Stimulated activated naive CD8-positive, alpha-beta T cell treated with anti-CD3 and anti-CD28 coated beads, Interleukin-15, amount 100 ng/mL, for 72 hours (primary cell): ENCODE measurements at places on chromosomes 13 and 19.

- no peak for DNase-seq
Observed at GRCh38 chr13:38703255-38703654, 16.4 kb downstream of the FREM2 start.

GRCh38 chr13:43434191-43434590, 352.6 kb downstream of the ENOX1 start:
- DNase-seq: no peak

DNA sequence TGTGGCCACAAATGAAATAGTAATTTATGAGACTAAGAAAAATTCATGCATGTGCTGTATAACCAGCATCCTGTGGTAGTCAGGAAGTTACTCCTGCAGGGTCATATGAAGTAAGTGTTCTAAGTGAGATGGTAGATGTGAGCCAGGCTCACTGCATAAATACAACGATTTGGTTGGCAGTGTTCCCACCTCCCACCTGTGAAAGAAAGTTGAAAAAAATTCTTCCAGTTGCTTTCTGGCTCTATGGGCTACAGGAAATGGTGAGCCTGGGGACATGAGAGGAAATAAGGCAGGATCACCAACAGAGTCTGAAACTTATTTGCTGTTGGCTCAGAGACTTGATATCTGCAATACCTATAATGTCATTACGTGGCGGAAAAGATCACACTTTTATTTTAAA, 301.7 kb upstream of the SPRY2 start:
- no peak for DNase-seq

- DNase-seq: no peak
Observed at GRCh38 chr19:40521276-40521675, 54.5 kb downstream of the SPTBN4 start.

DNA sequence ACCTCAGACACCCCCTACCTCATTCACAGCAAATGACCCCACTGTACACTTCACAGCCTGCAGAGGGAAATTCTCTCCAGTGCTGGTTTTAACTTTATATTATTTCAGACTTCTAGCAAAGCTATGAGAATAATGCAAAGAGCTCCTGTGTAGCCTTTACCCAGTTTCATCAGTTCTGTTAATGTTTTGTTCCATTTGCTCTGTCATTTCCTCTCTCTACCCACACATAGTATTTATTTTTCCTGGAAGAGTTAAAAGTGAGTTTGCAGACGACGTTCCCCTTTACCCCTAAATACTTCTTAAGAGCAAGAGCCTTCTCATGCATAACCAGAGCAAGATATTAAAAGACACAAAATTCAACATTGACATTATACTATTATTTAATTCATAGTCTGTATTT, 49.9 kb upstream of the ADGRE1 start:
- DNase-seq: no peak

GRCh38 chr13:90532861-90533492, 814.5 kb upstream of the MIR17HG start:
- no peak for DNase-seq

DNA sequence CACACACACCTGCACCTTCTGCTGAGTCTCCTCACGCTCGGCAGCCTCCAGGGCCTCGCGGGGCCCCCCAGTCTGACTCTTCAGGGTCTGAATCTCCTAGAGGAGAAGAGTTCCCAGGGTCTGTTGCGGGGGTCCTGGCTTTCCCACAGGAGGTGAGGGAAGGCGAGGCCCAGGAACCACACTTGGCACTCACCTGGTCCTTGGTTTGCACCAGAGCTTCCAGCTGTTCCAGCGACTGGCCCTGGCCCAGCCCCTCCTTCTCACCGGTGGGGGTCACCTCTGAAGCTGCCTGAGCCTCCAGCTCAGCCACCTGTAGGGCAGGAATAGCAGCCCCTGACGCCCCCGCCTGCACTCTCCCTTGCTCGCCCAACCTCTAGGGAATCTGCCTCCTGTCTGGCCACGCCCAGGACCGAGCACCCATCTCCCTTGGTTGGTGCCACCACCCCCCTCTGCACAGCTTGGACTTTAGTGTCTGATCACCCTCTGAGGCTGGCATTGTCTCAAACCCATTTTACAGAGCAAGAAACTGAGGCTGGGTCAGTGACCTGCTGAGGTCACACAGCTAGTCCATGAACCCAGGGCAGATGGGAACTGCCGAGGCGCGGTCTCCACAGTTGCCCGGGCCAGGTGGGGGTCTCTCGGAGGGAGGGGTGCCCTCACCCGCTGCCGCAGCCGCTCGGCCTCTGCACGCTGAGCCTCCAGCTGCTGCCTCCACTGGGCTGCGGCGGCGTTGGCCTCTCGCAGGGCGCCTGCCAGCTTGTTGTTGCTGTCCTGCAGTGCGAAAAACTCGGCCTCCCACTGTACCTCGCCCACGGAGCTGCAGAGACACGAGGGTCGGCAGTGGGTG, 9.5 kb downstream of the HOMER3 start:
- no peak for DNase-seq

DNA sequence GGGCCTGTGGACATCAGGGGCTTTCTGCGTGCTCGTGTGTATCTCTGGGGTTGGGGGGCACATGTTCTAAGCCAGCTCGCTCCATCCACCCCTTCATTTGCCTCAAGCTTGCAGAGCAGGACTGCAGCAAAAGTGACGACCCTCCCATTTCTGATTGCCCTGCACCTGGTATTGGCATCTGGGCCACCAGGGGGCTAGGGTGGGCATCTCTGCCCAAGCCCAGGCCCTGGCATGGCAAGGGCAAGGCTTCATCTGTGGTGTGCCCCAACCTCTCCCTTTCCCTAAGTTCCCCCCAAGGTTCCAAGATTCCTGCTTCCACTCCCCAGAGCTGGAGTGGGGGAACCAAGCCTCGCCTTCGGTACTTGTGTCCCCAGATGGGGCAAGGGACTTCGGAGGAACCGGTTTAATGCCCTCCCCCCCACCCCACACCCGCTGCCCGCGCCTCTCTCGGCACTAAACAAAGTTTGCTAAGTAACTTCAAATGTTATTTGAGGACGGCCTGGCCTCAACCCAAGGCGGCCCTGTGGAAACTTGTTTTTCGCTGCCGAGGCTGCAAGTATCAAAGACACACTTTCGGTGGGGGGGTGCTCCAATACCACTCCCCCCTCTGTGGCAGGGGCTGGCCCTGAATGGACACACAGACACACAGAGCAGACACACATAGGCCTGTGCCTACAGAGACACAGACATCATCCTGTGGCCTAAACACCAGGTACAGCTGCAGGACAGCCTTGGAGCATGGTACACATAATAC, 12.2 kb downstream of the NFIX start:
- no peak for DNase-seq

- no peak for DNase-seq
Observed at GRCh38 chr19:8373867-8374813, 10.2 kb downstream of the ANGPTL4 start.

DNA sequence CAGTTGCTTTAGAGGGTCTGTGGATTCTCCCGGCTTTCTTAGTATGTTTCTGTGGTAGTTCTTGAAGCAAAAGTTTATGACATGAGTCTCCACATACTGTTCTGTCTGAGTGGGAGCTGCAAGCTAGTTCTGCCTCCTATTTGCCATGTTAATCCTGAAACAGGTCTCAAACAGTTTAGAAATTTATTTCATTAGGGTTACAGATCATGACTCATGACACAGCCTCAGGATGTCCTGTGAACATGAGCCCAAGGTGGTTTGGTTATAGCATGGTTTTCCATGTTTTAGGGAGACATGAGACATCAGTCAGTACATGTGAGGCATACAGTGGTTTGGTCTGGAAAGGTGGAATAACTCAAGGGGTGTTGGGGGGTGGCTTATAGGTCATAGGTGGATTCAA, 77.5 kb downstream of the FNDC3A start:
- no peak for DNase-seq

GRCh38 chr19:57812226-57812625, 2.5 kb downstream of the ZNF552 start:
- DNase-seq: peak; percentile 24

DNA sequence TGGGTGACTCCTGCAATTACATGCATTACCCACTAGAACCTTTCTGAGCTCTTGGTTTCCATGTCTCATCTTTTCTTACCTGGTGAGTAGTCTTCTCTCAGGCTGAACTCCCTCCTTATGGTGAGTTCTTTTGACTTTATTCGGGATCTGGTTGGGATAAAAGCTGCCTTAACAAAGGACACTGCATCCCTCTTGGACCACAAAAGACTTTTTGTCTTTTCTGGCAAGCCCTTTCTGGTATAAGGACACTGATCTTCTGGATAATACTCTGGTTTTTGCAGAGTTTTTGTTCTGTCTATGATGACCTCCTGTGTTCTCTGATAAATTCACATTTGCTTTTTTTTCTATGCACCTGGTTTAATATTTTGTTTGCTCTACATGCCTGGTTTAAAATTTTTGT, 66.7 kb downstream of the SLITRK1 start:
- DNase-seq: no peak

GRCh38 chr19:1907563-1908363, 2.6 kb downstream of the ADAT3 start:
- no peak for DNase-seq

GRCh38 chr13:41765813-41766212, 195.1 kb downstream of the VWA8 start:
- no peak for DNase-seq

DNA sequence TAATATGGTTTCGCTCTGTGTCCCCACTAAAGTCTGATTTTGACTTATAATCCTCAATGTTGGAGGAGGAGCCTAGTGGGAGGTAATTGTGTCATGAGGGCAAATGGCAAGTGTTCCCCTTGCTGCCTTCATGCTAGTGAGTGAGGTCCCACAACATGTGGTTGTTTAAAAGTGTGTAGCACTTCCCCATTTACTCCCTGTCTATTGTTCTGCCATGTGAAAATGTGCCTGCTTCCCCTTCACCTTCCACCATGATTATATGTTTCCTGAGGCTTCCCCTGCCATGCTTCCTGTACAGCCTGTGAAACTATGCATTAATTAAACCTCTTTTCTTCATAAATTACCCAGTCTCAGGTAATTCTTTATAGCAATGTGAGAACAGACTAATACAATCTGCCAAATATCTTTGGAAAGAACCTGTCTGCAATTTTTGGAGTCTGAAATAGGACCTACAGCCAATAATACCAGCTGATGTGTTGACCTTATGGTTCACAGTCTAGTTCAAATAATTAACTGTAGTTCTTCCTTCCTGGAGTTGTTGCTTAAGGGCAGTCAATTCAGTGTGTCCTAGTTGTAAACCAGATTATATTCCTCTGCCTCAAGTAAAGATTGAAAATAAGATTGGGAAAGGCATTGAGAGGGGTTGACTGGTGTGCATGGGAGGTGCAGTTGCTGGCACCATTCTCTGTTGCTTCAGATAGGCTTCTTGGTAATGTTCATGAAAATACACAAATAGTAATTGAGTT, 1442.9 kb downstream of the SLITRK1 start:
- no peak for DNase-seq

DNA sequence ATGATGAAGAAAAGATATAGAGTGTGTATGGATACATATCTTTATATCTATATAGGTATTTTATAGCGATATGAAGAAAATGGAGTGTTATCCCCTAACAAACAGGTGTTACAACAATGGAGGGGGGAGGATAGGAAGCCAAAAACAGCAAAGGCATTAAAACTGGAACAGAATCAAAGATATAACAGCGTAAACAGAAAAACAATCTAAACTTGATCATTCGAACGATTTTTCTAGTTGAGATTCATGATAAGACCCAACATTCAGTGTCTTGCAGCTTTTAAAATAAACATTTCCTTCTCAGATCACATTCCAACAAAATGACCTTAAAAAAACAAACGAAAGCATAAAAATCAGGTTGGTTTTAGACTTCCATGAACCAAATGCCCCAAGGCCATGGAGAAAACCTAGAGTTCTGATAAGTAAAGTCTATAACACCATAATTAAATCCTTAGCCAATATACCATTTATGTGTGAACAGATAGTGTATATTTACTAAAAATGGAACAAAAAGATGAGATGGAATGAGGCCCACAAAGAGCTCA, 55.7 kb downstream of the CAB39L start:
- no peak for DNase-seq
